ENCODE measurements at places on chromosomes 2 and 18.

DNA sequence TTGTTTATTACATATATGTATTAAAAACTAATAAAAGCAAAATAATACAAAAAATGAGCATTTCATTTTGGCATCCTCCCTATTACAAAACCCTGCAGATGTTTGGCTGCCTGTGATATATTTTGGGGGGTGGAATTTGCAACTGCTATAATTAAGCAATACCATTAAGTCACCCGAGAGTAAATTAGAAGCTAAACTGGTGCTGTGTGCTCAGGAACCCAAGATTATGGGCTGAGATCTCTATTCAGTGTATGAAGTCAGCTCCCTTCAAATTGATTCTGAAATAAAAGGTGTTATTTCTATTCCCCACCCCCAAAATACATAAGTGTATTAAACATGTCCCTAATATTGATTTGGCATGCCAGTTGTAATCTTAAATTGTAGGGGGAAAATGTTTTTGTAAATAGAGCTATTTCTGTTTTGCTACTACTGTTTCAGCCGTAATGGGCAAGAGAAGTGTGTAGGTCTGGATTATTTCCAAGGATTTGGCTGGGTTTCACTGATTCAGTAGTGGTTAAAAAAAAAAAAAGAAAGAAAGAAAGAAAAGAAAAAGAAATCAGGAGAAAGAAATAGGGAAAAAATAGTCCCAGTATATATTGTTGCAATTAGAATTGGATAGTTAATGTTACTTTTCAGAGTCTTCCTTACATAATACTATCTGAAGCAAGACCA is 110.9 kb downstream of the SS18 start:
- DNase-seq, result no peak

DNA sequence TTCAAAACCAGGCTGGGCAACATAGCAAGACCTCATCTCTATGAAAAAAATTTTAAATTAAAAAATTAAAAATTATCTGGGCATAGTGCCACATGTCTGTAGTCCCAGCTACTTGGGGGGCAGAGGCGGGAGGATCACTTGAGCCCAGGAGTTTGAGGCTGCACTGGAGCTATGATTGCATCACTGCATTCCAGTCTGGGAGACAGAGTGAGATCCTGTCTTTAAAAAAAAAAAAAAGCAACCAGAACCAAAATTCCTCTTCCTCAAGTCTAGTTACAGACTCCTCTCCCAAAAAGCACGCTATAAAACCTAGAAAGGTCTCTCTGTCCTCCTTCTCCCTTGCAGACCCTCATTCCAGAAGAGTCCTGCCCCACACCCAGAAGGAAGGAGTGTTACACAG is 23.9 kb downstream of the TNFAIP6 start:
- DNase-seq, result no peak

DNA sequence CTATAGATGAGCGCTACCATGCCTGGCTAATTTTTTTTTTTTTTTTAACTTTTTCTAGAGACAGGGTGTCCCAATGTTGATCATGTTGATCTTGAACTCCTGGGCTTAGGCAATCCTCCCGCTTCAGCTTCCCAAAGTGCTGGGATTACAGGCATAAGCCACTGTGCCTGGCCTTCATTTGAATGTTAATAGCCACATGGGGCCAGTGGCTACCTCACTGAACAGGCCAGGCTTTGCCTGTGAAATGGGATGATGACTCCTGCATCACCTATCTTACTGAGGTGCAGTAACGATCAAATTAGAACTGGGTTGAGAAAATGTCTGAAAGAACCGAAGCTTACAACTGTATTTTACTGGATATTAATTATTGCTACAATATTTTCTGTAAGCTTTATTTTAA is 278.7 kb downstream of the TCF4 start:
- DNase-seq, result no peak

DNA sequence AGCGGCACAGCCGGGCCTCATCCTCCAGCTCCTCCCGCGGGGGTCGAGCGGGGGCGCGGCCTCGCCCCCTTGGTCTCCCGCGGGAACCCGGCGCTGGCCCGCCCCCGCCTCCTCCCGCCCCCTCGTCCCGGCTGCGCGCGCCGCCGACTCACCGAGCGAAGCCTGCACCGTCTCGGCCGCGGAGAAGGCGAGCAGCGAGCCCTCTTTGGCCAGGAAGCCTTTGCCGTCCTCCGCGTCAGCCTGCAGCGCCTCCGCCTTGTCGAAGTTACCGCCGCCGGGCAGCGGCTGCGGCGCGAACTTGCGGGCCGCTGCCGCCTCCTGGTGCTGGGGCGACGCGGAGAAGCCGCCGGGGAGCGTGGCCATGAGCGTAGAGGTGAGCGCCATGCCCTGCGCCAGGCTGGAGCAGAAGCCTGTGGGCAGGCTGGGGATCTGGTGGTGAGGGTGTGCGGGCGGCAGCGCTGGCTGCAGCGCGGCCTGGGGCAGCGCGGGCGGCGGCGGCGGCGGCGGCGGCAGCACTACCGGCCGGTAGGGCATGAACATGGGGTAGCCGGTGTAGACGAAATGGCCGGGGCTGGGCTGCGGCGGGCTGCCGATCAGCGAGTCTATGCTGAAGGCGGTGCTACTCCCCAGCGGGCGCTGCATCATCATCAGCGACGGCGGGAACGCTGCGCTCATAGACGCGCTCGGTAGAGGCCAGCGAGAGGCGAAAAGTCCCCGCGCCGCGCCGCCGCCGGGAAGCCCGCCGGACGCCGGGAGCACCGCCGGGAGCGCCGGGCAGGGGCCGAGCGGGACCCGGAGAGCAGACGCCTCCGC is 683 bp downstream of the GBX2 start:
- no peak for DNase-seq

- DNase-seq, result no peak
Measured at GRCh38 chr2:212532585-212532984, 6.0 kb downstream of the ERBB4 start.

GRCh38 chr2:109637749-109638570 is 23.8 kb downstream of the SOWAHC start:
- DNase-seq, result no peak

GRCh38 chr2:58376592-58376991 is 135.5 kb upstream of the FANCL start:
- DNase-seq, result no peak

- no peak for DNase-seq
Measured at GRCh38 chr2:221001381-221001801, 570.7 kb downstream of the EPHA4 start.

- no peak for DNase-seq
Measured at GRCh38 chr2:149924549-149925213, 337.1 kb upstream of the MMADHC start.

Data from Jurkat, Clone E6-1 (cell line).